Pons (tissue), 1 donor: ENCODE measurements at places on chromosomes 1 and 21.

GRCh38 chr21:22450507-22450906, 1452.3 kb downstream of the NCAM2 start:
- no peak for DNase-seq

DNA sequence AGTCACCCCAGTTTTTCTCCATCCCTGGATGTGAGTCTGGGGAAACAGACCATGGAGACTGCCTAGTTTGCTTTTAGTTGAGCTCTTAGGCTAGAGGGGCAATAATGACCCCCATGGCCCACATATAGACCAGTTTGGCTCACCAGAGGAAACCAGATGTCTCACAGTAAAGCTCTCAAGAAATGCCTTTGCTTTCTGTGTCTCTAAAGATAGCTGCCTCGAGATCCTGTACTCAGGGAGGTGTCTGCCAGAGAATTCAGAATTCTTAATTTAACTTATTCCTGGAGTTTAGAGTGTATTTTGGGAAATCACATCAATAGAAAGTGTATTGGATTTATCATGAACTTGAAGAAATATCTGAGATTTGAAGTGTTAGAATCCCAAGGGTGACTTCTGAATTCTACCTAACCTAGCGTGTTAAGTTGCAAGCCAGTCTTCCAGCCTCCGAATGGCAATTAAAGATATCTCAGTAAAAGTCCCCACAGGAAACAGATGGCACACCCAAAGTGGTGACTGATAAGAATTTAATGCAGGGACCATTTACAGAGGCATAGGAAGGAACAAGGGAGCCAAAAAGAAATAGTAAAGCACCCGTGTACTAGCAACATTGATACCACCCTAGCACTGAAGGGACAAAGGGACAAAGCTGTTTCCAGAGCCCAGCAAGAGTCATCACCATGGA, 37.1 kb downstream of the STYXL2 start:
- DNase-seq, result no peak

- DNase-seq, result no peak
Measured at GRCh38 chr1:117932576-117932975, 3.0 kb downstream of the WDR3 start.

DNA sequence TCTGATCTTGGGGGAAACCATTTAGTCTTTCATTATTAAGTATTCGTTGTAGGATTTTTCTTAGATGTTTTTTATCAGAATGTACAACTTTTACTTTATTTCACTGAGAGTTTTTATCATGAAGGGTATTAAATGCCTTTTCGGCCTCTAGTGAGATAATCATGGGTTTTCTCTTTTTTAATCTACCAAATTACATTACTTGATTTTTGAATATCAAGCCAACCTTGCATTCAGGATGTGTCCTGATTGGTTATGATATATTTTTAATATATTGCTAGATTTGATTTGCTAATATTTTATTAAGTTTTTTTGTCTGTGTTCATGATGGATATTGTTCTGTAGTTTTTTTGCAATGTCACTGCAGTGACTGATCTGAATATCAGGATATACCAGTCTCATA, 9.4 kb downstream of the NUF2 start:
- DNase-seq, result no peak

DNA sequence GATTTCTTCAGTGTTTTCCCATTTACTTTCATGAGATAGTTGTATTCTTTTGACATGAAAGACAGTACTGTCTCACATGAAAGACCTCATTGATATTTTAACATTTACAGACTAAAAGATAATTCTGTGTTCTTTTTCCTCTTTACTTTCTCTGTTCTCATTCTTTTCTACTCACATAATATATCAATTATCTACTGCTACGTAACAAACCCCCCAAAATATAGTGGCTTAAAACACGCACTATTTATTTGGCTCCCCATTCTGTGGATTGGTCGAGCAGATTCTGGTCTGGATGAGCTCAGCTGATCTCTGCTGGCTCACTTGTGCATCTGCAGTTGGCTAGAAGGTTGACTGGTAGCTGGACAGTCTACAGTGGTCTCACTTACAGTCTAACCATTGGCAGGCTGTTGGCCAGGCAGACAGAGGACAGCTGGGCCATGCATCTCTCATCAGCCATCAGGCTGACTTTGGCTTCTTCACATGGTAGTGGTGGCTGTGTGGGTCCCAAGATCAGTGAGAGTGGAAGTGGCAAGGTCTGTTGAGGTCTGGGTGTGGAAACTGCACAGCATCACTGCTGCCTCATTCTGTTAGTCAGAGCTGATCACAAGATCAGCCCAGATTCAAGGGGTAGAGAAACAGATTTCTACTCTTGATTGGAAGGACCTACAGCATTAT, 63.2 kb downstream of the MPZL1 start:
- peak; percentile 25 for DNase-seq

DNA sequence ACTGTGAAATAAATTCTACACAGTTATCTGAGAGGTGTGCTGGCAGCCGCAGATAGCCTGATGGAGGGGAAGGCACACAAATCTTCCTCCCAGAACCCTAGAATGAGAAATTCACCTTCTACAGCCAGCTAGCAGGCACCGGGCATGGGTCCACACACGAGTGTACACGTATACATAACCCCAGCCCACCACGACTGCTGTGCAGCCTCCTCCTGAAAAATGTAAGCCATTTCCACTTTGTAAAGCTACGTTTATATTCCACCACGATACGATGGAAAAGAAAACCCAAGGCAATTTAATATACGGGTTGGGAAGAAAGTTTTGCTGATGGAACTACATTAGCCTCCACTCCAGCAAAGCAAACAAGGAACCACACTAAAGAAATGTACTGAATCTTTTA, 1.8 kb downstream of the BTG3 start:
- DNase-seq, result peak; percentile 19

DNA sequence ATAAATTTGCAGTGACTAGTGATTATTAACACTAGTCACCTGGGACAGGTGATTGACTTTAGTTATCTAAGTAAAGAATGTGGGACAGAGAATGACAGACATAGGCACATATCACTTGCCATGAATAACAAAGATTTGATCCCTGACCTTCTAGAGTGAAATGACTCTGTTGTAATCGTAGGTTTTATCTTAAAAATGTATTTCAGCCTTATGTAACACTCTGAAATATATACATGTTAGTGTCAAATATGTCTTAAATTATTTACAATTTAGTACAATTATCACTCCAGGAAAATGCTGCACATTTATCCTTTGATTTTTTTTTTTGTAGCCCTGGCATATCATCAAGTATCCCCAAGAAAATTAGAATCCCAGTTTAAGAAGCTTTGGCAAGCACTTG, 186.4 kb upstream of the PTGFR start:
- DNase-seq, result no peak

- DNase-seq, result no peak
Measured at GRCh38 chr1:53807916-53808315, 30.2 kb downstream of the NDC1 start.

DNA sequence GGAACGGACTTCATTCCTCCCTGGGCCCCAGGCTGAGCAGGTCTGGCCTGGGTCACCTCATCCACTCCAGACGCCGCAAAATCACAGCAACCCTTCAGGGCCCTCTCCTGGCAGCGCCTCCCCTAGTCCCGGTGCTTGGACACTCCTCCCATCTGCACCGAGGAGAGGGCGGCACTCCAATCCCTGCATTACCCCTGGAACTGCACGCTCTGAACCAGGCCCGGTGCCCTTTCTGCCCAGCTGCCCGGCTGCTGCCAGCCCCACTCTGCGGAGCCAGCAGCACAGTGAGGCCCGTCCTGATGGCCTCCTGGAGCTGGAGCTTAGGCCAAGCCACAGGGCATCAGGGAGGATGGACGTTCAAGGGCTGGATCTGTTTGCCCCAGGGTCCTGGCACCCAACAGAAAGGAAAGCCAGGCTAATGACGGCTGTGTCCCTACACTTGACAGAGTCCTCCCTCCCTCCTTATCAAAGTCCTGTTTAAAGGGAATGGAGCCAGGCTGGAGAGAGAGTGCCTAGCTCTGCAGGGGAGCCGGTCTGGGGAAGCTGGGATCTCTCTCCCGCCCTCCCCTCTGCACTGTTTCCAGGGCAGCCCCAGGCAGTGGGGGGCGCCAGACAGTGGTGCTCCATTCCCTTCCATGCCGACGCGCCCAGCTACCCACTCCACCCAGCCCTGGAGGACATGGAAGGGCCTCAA, 12.7 kb downstream of the COL6A2 start:
- no peak for DNase-seq

GRCh38 chr1:109556563-109556962, 8.1 kb downstream of the GNAI3 start:
- no peak for DNase-seq

- no peak for DNase-seq
Measured at GRCh38 chr1:19445417-19446342, 39.7 kb downstream of the CAPZB start.
